ENCODE measurements at places on chromosomes 7 and 10.

GRCh38 chr7:101586906-101587677, 42.0 kb downstream of the MYL10 start:
- no peak for DNase-seq

DNA sequence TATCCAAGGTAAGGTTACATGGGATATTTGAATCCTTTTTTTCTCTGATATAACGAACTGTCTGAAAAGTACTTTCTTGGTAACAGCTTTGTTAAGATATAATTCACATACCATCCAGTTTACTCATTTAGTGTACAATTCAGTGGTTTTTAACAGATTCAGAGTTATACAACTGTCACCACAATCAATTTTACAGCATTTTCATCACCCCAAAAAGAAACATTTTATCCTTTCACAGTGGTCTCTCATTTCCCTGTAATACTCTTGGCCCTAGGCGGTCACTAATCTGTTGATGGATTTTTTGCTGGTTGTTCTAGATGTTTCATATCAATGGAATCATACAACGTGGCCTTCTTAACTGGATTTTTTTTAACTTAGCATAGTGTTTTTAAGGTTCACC, 91.6 kb downstream of the GLCCI1 start:
- DNase-seq, result no peak

- no peak for DNase-seq
Observed at GRCh38 chr7:67462781-67463191, 466.2 kb downstream of the TYW1 start.

DNA sequence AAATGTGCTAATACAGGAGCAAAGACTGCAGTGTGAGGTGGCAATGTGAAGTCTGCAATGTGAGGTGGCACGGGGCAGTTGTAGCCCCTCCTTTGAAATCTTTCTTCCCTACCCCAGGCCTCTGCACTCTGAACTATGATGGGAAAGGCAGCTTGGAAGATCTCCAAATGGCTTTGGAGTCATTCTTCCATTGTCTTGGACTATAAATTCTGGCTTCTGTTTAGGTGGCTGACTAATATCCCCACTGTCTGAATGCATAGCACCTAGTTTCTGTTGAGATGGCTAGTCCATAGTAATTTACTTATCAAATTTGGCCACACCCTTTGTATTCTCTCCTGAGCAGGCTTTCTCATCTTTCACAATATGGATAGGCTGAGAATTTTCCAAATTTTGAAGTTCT, 175.0 kb downstream of the CFTR start:
- no peak for DNase-seq

DNA sequence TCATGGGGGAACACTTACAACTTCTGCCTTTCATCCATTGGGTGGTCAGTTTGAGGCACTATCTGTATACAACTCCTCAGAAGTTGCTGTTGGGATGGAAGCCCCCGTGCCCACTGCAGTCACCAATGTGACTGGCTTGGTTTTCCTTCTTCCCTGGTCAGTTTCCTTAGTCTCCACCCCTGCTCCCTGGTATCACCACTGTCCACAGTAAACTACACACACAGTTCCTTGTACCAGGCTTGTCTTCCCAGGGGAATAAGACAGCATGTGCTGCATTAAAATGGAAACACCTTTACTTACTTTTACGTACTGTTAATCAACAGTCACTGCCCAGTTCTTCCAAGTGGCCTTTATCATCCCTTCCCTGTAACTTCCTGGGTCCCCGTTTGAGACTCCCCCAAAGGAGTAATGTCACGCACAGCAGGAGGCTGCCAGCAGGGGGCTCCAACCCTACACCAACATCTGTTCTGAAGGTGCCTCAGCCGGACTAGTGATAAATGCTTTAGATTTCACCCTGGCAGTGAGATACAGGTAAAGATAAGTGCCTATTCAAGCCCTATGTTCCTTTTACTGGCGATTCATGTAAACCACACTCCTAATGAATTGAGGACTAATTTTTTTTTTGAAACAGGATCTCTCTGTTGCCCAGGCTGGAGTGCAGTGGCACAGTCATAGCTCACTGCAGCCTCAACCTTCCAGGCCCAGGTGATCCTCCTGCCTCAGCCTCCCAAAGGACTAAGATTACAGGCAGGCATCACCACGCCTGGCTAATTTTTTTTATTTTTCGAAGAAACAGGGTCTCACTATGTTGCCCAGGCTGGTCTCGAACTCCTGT, 45.3 kb upstream of the PIK3AP1 start:
- peak; percentile 62 for DNase-seq
